Right ventricle myocardium superior (tissue), 1 donor: ENCODE measurements at places on chromosomes 11 and 22.

- DNase-seq: no peak
Measured at GRCh38 chr11:68043349-68044144, 4.7 kb downstream of the TCIRG1 start.

DNA sequence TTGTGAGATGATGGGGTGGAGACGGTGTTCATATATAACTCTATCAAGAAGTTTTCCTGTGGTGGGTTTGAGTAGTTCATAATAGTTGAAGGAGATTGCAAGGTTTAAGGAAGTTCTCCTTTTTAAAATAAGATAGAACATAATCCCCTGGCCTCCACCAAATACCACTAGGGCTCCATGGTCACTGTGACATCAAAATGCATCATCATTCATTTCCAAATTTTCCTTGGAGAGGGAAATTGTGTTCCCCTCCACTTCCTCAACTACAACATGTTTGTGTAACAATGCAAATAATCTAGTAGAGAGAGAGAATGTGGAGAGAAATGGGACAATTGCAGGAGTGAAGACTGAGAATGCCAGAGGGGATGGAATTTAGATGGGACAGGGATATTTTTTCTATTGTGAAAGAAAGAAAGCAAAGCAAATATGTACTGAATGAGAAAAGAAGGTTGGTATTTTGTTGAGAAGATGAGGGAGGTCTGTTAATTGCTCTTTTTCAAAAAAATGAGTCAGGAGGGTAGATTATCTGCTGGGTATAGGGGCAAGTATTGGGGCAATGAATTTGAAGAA is 33.4 kb upstream of the ZBED5 start:
- no peak for DNase-seq

DNA sequence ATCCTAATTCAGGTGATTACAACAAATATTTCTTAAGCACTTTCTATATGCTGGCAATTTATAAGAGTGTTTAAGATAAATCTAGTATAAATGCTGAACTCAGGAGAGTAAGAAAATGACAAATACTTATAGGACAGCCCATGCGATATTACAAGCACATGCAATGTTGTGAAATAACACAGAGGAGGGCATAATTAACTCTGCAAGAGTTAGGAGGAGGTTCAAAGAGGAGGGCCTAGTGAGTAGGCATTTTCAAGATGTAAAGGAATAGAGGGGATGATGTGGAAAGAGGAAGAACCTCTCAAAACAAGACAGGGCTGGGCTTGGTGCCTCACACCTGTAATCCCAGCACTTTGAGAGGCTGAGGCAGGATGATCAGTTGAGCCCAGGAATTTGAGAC is 37.1 kb upstream of the IL17RA start:
- DNase-seq: no peak

DNA sequence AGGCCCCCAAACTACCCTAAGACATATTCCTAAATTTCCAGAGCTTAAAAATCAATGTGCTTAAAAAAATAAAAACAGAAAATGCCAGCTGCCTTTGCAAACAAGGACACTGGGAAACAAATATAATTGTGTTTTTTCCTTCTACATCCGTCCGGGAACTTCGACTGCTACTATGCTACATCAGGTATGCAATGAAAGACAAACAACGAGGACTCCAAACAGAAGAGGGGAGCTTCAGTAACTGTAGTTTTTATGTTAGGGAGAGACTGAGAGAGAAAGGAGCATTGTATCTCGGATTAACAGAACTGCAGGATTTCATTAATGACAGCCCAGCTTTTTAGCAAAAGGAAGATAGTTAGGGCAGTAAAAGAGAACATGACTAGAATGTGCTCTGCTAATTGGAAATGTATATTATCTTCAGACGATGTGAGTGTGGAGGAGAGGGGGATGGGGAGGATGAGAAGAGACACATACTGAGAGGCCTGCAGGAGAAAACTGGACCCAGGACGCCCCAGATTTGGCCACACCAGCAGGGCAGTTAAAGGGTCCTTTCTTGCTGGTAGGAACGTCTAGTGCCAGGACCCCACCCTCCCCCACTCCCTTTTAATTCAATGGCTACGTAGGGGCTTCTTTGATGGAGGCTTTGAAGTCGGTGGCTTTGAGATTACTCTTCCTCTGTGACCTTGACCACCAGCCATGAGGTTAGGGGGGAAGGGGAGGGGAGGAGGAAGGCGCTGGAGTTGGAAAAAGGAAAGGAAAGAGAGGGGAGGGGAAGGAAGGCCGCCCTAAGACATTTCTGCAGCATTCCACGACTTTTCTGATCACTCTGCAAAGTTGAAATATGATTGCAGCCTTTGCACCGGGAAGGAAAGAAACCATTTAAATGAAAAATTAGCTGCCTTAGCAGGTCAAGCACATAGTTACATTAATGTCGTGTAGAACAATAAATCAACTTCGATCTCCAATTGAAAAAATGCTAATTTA is 187.1 kb downstream of the BLID start:
- no peak for DNase-seq

GRCh38 chr11:16169541-16169940 is 186.8 kb downstream of the SOX6 start:
- DNase-seq: no peak

- DNase-seq: no peak
Measured at GRCh38 chr11:101321222-101321621, 191.6 kb upstream of the PGR start.

- DNase-seq: no peak
Measured at GRCh38 chr11:34721646-34722045, 100.8 kb downstream of the EHF start.

GRCh38 chr11:1858154-1858553 is 5.3 kb downstream of the LSP1 start:
- no peak for DNase-seq

DNA sequence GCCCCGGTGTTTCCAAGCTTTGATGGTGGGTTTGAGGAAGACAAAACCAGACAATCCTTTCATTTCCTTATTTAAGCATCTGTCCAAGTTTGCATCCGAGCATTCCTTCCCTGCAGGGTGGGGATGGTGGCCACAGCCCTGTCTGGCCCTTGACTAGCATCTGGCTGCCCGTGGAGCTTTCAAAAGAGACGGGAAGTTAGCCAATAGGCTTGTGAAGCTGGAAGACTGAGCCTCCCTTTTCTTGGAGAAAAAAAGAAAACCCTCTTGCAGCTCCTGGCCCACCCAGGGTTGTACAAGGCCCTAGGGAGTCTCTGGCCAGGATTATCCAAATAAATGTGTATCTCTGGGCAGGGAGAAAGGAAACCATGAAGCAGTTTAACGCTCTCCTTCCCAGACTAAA is 60.6 kb downstream of the MICAL2 start:
- DNase-seq: peak; percentile 68

DNA sequence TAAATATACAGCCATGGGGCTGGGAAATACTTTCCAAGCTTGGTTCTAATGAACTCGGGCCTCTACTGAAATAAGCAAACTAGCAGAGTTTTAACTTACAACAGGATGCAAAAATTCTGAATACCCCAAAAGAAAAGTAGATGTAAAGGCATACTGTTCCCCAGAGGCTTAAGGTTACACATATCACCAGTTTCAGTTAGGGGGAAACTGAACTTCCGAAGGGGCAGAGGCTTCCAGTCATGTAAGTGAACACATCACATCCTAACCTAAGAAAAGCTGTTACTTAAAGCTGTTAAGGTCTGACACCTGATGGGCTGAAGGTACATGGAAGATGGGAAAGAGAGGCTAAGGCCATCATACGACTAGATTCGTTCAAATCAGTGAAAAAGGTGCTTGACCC is 2.3 kb downstream of the GAB2 start:
- DNase-seq: no peak

DNA sequence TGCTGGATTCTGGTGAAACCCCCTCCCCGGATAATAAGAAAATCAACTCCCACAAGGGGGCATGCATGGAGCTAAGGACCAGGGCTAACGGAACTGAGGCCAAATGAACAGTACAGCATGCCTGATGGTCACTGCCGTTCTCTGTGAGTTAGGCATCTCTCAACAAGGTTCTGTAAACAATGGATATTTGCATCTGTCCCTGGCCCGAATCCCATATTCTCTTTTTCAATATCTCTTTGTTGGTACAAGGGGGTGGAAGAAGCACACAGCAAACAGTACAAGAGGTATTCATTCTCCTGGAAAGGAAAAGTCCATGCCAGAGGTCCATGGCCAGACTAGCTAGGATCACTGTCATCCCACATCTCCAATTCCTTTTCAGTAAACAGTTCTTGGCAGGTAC is 32.2 kb upstream of the APOA1 start:
- no peak for DNase-seq

DNA sequence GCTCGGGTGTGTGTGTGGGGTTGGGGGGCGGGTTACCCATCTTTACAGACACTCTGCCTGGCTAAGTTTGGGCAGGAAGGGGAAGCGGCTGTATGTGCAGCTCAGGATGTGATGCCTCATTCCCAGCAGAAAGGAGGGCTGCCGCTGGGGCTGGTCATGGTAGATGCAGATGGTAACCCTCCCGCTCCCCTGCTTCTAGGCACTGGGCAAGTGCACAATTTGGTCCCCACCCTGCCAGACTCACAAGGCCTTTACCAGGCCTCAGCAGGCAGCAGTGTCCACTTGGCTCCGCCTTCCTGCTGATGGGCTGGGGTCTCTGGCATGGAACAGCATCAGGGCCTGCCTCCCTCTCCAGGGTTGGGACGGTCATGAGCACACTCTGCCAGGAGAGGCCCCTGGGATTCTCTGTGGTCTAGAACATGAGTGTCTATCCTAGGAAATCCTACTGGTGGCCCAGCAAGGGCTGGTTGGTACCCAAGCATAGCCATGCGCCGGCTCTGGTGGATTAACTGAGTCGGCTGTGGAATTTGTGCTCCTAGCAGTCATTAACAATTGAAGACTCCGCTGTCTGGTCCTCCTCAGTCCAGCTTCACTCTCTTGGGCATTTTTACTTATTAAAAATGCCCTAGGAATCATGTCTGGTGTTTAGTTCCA is 4.2 kb downstream of the LMO1 start:
- no peak for DNase-seq

- no peak for DNase-seq
Measured at GRCh38 chr11:36235750-36236149, 53.5 kb downstream of the COMMD9 start.

DNA sequence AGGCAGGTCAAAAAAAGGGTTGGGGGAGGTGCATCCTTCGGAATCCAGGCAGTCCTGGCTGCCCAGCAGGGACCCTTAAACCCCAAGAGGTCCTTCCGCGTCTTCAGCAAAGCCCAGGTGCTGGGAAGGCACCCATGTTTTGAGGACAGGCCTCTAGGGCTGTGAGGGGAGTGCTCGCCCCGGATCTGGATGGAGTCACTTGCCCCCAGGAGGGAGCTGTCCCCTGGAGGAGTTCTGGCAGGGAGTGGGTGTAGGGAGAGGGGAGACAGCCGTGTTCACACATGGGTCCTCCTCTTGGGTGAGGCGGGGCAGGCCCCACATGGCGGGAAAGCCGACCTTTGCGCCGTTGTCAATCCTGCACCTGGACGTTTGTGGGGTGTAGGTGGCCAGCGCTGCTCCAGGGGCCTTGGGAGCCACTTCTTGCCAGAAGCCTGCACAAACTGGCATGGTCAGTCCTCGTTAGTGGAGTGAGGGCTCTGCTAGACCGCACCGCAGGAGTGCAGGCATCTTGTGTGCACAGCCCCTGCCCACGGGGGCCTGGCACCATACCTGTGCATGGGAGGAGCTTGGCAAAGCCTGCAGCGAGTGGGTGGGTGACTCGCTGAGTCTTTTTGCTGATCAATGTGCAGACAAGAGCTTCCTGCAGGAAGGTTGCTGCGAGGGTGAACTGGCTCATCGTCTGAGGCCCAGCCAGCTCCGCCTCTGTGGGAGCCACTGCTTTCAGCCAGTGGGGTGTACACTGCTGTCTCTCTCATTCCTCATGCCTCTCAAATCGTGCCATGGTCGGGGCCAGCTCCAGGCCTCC is 16.0 kb downstream of the PPIL2 start:
- no peak for DNase-seq

DNA sequence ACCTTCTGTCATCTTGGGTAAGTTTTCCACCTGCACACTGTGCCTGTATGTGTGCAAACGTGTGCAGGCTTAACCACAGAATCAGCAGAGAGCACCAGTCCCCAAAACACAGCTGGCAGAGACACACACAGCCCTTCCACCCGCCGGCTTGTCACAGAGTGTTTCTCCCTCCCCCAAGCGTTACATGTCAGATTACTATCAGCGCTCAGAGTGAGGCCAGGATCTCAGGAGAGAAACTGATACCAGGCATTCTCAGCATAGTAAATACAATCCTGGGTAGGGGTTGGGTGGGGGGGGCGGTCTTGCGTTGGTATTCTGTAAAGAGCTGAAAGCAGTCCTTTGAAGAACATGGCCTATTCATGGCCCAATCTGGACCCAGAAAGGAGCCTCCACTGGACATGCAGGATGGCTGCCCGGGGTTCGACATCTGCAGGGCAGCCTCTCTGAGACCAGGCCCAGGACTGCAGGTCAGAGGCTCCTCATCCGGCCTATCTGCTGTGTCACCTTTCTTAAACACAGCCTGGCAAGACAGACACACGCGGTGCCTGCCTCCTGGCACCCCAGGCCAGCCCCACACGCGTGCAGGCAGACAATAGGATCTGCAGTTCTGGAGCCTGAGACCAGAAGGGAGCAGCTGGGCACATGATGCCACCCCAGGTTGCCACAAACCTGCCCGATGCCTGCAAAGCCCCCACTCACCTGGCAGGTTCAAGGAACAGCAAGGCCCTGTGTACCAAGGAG is 1.7 kb downstream of the OSBPL5 start:
- DNase-seq: peak; percentile 38

DNA sequence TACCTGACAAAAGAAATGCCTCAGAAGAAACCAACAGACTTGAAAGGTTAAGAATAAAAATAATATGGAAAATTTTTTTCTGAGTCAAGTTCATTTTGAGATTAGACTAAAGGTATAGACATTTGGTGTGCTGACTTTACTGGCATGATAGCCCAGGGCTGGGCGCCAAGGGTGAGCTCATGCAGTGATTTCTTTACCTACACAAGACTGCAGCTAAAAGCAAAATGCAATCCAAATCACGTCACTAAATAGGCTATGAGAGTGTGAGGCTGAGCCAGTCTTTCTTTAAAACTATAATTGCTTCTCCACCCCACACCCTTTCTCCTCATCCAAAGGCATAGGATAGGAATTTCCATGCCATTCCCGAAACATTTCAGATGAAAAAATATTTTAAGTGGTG is 196.5 kb downstream of the FAM76B start:
- peak; percentile 42 for DNase-seq

GRCh38 chr11:17976651-17977050 is 36.2 kb downstream of the SERGEF start:
- DNase-seq: no peak

- peak; percentile 59 for DNase-seq
Measured at GRCh38 chr11:12693479-12694182, 19.4 kb downstream of the TEAD1 start.

- no peak for DNase-seq
Measured at GRCh38 chr11:58068655-58069054, 37.9 kb downstream of the OR6Q1 start.

DNA sequence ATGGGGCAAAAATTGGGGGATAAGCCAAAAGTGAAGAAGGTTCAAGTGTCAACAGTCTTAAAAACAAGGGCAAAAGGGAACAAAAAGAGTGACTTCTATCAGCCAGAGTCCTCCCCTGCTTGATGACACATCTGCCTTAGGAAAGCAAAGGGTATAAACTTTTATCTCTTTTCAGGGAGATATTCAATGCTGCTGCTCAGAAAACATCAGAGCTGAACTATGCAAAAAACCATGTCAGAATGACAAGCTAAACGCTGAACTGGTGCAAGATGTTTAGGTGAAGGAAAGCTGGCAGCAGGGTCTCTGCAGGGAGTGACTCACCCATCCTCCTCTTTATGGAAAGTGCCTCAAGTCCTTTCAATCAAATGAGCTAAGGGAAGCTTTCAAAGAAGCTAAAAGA is 24.7 kb downstream of the ALG9 start:
- no peak for DNase-seq

GRCh38 chr11:36356201-36356600 is 60.1 kb downstream of the PRR5L start:
- DNase-seq: no peak

GRCh38 chr22:39502789-39503409 is 809 bp downstream of the MIEF1 start:
- DNase-seq: no peak
